Hindlimb muscle (tissue), 1 donor: ENCODE measurements at places on chromosomes 5 and 9.

- no peak for DNase-seq
Measured at GRCh38 chr9:114348261-114348905, 18.7 kb downstream of the ORM2 start.

GRCh38 chr9:129596541-129597331, 24.2 kb downstream of the C9orf50 start:
- DNase-seq = peak; percentile 52

DNA sequence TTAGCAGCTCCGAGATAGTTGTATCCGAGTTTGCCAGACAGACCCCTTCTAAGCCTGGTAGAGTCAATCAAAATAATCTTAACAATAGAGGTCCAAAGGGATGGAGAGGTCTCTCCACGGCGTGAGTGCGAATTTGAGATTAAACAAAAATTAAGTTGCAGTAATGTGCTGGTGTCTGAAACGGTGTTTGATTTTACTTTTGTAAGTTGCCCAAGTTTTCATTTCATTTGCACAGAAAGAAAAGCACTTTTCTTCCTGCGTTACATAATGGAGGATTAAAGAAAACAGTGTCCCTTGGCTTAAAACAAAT, 1.2 kb downstream of the IRX1 start:
- DNase-seq = no peak

- no peak for DNase-seq
Measured at GRCh38 chr9:123695386-123695785, 234.5 kb downstream of the DENND1A start.

DNA sequence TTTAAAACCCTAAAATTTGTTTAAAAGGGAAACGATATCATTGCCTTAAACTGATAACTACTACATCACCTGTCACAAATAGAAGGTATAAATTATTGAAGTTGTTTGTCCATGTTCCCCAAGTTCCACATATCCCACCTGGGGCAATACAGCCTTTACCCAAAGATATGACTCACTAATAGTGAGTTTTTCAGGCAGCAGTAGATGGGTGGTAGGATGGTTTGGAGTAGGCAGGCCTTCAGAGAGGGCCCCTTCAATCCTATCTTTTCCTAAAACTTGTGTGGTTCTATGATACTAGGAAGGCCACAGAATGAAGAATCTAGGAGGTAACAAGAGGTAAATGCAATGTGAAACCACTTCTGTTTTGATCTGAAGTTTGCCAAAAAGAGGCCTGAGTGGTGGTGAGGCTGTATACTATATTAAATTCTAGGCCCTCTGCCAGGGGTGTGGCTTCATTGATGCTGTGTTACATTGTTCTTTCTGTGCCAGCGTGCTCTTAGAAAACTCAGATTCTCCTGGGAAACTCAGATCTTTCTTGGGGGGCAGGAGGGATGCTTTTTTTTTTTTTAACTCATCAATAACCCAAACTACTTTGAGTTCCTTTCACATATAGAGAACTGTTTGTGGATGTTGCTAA, 7.2 kb downstream of the CYSTM1 start:
- DNase-seq = no peak
